Renal cortical epithelial cell (primary cell): ENCODE measurements at places on chromosomes 11 and 22. TPM values are rescaled to one million over a fixed set of nuclear protein-coding genes. Genes with fewer than 3 reads are reported as not detected.
A peak's percentile ranks its signal among the peaks of the same experiment; 100 is the strongest.

DNA sequence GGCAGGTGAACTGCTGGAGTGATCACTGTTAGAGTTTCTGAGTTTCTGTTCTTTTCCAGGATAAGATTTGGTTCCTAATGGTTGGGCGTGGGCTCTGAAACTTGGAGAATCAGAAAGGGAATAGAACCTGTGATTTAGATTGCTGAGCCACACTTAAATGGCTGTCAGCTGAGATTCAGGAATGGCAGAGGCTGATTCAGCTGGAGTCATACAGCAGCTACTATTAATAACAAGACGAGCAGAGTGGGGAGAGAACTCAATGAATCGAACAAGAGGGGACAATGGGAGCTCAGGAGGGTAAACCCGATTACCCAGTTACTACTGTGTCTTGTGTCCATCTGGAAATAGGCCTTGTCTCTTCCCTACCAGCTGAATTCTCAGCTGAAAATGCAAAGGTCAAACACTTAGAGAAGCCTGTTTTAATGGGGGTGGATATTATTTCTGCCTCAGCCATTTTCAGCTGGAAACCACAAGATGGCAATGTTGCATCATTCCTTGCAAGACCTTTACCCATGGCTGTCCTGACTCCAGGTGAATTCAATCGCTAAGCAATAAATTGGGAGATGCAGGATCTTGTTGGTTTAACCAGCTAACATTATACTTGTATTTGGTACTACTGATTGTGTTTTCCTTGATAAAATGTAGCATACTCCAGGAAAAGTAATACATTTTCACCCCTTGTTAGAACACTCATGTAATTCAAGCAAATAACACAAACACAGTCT lies 104.5 kb upstream of the RAG2 start:
- DNase-seq, result peak; percentile 73

DNA sequence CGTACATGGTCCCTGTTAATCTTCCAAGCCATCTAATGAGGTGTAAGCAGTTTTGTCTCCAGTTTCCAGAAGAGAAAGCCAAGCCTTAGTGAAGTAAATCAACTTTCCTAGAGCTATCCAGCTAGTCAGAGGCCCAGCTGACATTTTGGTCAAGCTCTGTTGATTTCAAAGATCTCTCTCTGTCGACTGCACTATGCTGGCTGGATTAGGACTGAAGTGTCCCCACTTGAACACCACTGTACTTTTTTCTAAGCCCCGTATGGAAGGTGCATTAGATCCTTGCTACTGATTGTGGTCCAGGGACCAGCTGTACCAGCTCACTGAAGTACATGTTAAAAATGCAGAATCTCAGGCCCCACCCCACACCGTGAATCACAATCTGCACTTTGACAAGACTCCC lies 176.5 kb upstream of the NAV2 start:
- no peak for DNase-seq

DNA sequence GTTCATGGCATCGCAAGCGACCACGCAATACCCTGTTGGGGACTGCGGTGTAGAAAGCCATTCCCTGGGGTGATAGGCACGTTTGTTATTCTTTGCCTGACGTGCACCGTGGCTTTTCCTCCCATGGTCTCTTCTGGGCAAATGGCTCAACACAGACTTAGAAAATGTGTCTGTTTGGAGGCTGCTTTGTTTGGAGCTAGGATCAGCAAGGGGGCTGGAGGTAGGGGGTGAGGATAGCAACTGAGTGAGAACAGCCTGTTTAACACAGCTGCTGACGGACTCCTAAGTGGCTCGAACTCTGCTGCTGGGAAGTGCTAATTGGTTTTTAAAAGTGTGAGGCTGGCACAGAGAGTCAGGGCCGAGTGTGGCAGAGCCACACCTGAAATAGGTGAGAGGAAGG lies 16.1 kb upstream of the CHRM4 start:
- DNase-seq, result no peak

DNA sequence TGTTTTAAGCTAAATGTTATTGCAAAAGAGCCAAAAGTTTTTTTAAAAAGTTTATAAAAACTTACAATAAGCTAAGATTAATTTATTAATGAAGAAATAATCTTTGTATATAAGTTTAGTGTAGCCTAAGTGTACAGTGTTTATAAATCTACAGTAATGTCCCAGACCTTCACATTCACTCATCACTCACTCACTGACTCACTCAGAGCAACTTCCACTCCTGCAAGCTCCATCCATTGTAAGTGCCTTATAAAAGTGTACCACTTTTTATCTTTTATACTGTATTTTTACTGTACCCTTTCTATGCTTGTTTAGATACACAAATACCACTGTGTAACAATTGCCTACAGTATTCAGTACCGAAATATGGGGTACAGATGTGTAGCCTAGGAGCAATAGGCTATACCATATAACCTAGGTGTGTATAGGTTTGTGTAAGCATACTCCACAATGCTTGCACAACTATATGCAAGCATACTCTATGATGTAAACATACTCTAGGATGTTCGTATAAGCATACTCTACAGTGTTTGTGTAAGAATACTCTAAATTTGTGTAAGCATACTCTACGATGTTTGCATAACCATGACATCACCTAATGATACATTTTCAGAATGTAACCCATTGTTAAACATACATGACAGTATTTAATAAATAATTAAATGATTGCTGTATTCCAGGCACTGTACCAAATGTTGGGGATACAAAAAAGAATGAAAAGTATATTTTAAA lies 953.0 kb downstream of the KCNA4 start:
- no peak for DNase-seq

The OR4C6 gene
- not detected in 2 replicates for total RNA-seq

The OR52H1 gene
- total RNA-seq, result 0.10 TPM in 1 of 2 replicates, not detected in the other
